Naive thymus-derived CD4-positive, alpha-beta T cell (primary cell): ENCODE measurements at places on chromosomes 3 and 15. TPM values are rescaled to one million over a fixed set of nuclear protein-coding genes. Genes with fewer than 3 reads are reported as not detected.

ALG1L2 gene
- total RNA-seq, result 1.9 TPM

TGM4 gene
- not detected for total RNA-seq

FBXO40 gene
- total RNA-seq, result not detected

DNA sequence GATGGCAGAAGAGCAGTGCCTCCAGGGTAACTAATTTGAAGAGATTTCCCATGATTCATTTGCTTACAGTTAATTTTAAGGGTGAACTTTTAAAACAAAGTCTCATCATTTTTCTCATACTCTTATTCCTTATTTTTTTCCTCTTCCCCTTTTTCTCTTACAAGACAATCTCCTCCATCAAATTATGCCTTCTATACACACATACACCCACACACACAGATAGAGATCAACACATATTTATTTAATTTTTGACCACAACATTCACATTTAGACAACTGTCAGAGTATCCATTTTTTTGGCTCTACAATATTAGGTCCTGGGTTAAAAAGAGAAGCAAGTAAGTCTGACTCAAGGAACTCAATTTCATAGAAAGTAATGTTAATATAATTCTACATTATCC, 37.6 kb downstream of the AAGAB start:
- DNase-seq, result no peak

DNA sequence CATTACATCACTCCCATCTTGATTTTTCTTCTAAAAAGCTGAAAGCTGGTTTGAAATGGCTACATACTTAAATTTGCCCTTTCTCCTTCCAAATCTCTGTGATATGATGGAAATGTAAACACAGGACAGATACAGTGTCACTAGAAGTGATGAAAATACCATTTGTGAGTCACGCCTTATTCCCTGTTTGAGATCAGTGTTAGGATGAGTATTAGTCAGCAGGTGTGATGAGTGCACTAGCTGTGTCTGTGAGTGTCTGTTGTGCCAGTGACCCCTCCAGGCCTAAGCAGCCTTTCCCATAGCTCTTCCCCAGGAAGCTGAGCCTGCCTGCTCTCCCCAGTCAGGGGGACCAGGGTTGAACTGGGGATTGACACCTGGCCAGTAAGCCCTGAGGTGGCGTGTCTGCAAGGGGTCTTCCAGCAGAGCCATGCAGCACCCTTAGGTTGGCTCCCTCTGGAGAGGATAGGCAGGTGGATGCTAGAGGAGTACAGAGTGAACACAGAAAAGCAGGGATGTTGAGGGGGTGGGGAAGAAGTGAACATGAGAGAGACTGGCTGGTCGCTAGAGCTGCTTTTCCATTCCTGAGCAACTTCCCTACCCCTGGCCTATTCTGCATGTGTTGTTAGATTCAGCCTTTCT, 92.0 kb downstream of the PDE8A start:
- no peak for DNase-seq
